Activated CD4-positive, CD25-positive, alpha-beta regulatory T cell treated with anti-CD3 and anti-CD28 coated beads, Interleukin-2, amount 50 U/mL, for 16 hours (primary cell): ENCODE measurements at places on chromosomes 1 and 21.

DNA sequence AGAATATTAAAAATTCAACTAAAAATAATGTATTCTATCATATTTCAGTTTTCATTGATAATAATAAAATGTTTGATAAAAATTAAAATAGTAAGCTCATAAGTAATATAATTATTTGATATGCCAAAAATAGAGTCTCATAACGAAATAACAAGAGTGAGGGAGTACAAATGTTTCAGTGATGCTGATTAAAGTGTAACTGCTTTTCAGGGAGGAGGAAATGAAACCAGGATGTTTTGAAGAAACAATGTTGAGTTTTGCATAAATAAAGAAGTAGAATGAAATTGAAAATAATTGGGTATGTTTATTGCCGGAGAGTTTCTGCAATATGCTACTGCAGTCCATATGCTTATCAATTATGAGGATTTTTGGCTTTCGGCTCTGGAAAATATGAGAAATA, 1159.8 kb upstream of the ADGRL2 start:
- DNase-seq, result no peak

DNA sequence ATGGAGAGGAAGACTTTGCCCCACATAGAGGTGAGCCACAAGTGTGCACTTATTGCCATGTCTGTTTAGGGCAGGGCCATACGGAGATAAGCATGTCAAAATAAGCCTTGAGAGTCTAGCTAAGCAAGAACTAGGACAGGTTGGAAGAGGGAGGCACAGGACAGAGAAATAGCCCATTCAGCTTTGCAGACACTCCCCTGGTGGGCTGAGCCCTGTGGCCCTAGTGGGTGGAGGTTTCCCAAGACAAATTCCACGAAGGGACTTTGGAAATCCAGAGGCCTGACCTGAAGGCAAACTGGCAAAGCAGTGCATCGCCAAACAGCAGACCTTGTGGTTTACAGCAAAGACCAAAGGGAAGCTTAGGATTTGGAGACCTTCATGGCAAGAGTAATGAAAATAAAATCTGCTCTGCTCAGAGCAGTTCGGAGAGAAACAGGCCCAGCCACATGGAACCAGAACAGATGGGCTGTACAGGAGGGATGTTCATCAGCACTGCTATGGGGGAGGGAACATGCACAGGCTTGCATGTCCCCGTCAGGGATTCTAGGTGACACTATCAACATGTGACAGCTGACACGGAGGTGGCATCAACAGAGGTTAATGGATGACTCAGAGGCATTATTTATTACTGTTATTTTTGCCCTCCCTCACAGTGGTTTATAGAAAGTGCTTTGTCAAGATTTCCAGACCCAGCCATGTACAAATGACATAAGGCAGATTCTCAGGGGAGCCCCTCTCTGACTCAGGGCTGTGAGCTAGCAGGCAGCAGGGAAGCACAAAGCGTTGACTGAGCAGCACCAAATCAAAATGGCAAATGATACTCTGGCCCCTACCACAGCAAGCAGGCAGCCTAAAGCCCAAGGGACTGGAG, 90.1 kb upstream of the IRF2BP2 start:
- no peak for DNase-seq

DNA sequence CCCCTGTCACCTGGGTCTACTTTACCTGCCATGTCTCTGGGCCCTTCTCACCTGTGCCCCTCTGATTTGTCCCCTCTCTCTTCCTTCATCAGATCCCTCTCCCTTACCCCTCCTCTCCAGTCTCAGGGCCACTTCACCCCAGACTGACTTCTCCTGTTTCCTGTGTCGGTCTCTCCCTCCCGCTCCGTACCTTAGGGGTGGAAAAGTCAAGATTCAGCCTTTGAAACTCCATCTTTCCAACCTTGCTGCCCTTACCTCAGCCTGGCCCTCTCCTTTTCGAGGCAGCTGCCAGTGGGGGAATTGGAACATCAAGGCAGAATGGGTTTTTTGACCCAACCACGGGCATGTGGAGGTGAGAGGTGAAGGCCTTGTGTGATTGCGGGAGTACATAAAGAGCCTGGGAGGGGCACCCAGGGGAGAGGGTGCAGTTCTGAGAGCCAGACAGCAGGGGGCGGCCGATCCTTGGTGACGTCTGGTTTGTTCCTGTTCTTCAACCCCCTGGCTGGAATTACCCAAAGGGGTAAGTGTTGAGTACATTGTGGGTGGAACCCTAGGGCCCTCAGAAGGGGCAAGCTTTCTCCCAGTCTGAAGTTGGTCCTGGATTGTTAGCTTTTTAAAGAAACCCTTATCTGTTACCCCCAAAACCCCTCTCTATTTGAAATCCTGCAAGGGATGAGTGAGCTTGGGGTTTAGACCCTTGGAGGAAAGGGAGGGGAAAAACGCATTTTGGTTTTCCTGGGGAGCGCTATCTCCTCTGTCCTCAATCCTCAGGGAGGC, 12.3 kb upstream of the DMBX1 start:
- peak; percentile 45 for DNase-seq

- DNase-seq, result no peak
These were observed 55.5 kb upstream of the ESRRG start for GRCh38 chr1:216778737-216779136.

- no peak for DNase-seq
These were observed 3.4 kb downstream of the DHRS3 start for GRCh38 chr1:12614402-12615158.

DNA sequence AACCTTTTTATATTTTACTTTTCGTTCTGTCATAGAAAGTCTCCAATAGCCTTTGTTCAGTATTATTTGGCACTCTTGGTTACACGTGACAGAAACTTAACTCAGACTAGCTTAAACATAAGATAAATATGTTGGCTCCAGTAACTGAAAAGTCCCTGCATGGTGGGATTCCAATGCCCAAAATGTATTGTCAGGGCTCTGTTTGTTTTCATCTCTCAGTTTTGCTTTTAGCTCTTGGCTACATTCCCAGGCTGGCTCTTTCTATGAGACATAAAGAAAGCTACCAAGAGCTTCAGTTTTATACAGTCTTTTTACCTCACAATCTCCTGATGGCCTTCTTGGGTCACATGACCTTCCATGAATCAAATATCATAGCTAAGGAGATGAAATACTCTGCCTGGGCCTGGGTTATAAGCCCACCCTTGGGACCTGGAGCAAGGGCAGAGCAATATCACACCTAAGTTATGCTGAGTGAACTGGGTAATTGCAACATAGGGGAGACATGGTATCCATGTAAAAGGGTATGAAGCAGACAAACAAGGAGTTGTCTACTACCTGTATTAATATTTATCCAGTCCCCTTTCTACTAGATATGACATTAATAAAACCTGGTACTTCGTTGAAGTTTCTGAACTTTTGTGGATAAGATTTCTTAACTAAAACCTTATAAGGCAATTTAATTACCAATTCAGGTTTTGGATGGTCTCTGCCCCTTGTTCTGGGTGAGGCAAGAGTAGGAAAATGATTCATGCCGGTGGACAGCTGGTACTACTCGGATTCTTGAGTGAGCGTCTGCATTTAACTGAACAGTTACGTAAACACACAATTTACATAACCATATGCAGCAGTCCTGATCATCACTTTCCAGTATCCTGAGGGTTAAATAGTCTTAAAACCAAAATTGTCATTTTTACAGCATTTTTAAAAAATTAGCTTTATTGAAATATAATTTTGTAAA, 442.3 kb downstream of the GPATCH2 start:
- no peak for DNase-seq

DNA sequence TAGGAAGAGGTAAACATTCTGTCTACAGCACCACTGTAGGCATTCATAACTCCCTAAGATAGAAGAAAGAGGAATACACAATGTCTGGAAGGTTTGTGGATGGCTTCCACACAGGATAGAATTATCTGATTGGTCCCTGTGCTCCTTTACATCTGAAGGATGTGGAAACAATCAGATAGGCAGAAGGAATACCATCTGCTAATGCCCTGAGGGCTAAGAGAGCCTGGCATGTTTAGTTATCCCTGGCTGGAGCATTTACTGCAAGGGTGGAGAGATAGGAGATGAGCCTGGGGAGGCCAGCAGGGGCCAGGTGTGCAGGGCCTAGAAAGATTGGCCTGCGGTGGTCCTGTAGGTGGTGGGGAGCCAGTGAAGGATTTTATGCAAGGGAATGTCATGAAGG, 8.6 kb upstream of the ACBD3 start:
- no peak for DNase-seq

DNA sequence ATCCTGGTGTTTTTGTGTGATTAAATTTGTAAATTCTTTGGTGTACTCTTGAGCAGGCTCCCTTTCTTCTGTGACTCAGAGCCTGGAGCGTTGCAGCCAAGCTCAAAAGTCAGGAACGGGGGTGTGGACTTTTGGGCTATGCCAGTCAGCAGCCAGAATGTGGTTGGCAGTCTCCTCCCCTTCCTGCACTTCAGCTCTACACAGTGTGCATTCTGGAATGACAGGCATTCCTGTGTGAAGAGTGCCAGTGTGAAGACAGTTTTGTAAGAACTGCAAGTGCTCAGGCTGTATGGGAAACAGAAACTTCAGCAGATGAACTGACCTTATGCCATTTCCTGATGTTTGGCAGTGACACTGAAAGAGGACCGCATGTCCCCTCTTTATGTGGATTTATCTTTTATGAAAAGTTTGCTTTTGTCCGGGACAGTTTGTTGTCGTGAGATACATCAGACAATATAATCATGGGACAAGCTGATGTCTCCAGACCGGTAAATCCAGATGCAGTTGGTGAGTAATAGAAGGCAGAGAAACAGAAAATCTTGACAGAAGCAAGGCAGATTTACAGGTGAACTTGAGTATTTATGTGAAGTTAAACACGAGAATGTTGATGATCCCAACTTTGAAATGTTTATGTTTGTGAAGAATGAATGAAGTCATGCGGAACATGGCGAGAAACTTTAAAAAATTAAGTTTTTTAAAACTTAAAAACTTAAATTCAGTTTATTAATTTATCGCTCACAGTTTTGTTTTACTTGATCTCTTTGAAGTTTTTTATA, 67.7 kb upstream of the RCC1 start:
- no peak for DNase-seq

GRCh38 chr1:37741130-37741529, 23.8 kb downstream of the EPHA10 start:
- no peak for DNase-seq
